ENCODE measurements at places on chromosomes 6 and 20.

GRCh38 chr20:13212750-13213149 lies 8.3 kb upstream of the ISM1 start:
- DNase-seq: no peak

GRCh38 chr20:49186535-49187329 lies 1.4 kb downstream of the STAU1 start:
- DNase-seq: peak; percentile 49

GRCh38 chr20:53597521-53598120 lies 4.0 kb upstream of the ZNF217 start:
- no peak for DNase-seq

- peak; percentile 65 for DNase-seq
These were observed 11.0 kb downstream of the UNC5CL start for GRCh38 chr6:41027799-41028560.

- DNase-seq: no peak
These were observed 579.1 kb downstream of the DOK5 start for GRCh38 chr20:55054453-55054852.

- DNase-seq: no peak
These were observed 19.0 kb downstream of the RALY start for GRCh38 chr20:34012735-34013134.

- DNase-seq: no peak
These were observed 212.0 kb downstream of the PLCB1 start for GRCh38 chr20:8344106-8344505.

DNA sequence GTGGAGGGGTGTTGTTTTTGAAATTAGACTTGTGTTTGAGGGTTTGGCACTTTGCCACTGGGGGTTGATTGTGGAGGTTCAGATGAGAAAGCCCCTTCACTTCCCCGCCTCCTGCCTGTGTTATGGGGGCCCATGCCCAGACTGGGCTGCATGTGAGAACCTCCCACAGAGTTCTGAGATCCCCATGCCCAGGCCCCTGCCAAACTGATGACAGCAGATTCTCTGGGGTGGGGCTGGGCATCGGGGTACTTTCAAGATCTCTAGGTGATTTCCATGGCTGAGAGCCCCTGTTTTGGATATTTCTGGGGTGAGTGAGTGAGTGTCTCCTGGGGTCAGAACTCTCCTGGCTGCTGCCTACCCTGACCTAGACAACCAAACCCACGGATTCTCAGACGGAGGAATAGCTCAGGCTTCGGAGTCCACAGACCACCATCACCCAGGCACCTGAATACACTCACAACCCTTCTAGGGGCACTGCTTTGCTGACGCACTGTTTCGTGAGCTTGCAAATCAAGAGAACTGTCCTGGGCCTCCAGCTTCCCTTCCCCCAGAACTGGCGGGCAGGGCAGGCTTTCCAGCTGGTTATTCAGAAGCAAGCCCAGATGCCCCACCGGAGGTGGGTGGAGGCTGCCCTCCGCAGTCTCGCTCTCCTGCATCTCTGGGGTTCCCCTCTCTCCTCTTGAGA lies 6.3 kb downstream of the BCAS1 start:
- no peak for DNase-seq

DNA sequence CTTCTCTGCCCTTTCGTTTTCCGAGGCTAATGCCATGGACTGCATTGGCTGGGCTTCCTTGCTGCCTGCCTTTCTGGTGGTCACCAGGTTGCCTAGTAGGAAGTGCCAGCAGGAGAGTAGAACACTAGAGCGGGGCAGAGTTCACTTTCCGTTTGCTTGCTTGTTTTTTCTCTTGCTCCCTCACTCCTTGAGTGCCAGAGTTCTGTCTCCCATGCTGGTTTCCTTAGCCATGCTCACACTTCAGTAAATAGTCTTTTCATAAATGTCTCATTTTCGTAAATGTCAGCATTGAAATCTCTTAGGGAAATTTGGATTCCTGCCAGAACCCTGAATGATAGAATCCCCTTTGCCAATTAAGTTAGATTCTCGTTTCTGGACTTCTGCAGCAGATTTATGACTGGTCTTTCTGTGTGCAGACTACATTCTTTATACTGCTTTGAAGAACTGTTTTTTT lies 63.9 kb downstream of the FAM83B start:
- DNase-seq: peak; percentile 13

- DNase-seq: no peak
These were observed 269.7 kb downstream of the PRL start for GRCh38 chr6:22027040-22027725.

GRCh38 chr20:54195483-54196472 lies 12.1 kb upstream of the PFDN4 start:
- no peak for DNase-seq

DNA sequence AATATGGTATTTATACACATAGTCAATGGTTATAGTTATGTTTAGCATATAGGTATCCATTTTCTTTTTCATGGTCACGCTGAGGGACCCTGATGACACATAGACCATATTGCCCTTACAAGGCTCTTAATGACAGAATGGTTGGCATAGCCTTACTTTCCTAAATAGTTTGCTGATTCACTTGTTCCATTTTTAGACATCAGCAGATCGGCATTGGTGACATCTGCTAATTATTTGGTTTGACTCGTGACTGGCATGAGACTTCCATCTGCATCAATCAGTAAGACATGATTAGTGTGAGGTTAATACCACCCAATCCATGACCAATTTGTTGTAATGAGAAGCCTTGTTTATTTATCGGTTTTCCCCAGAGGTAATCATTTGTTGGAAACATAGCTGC lies 309.7 kb downstream of the ALDH8A1 start:
- DNase-seq: no peak

DNA sequence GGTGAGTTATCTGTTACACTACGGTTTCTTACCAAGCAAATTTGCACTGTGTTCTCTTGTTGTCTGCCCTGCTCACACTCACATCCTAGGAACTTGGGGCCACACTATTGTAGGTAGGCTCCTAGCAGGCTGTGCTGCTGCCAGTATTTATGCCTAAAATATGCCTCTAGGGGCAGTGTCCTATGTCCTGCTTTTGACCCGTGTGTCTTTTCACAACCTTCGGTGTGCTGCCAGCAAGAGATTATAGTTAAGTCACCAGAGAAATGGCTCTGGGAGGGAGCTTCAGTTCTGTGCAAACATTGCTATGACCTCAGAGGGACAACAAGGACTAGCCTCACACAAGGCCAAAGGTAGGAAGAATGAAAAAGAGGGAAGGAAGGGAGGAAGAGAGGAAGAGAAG lies 8.9 kb upstream of the TAAR5 start:
- peak; percentile 2 for DNase-seq

- DNase-seq: no peak
These were observed 22.4 kb downstream of the CALHM6 start for GRCh38 chr6:116483616-116484015.

DNA sequence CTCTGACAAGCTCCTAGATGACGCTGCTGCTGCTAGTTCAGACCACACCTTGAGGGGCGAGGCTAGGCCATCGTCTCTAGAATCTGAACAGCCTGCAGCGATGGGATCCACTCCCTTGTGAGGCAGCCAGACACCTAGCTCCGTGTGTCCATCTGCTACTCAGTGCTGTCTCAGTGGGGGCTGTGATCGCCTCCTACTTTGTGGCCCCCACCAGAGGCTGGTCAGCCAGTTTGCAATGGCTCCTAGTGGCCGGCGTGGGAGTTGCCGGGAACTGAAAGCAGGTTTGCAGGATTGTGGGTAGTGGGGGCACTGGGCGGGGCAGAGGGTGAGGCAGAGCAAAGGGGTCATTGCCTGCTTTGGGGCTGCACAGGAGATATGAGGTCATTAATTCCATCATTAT lies 2.8 kb downstream of the CCN5 start:
- DNase-seq: no peak

DNA sequence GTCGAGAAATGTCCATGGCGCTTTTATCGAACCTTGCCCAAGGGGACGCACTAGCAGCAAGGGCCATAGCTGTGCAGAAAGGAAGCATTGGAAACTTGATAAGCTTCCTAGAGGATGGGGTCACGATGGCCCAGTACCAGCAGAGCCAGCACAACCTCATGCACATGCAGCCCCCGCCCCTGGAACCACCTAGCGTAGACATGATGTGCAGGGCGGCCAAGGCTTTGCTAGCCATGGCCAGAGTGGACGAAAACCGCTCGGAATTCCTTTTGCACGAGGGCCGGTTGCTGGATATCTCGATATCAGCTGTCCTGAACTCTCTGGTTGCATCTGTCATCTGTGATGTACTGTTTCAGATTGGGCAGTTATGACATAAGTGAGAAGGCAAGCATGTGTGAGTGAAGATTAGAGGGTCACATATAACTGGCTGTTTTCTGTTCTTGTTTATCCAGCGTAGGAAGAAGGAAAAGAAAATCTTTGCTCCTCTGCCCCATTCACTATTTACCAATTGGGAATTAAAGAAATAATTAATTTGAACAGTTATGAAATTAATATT lies 115.7 kb downstream of the TMEM242 start:
- DNase-seq: no peak

- DNase-seq: peak; percentile 1
These were observed 308.6 kb upstream of the MAP3K7 start for GRCh38 chr6:90895299-90896074.

DNA sequence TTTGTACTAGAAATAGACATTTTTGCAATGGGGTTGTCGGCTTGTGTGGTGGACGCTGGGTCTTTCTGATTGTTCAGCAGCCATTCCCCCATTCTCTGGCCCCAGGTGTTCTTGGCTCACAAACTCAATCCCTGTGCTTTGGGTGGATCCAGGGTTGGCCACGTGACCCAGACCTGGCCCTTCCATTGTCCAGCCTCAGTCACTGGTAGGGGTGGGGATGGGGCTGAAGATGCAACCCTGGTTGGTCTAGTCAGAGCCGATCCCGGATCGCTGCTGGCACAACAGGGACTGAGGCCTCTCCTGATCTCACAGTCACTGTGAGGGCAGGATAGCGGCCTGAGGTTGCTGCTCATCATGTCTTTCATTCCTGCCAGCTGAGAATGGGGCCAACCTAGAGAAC lies 365.3 kb upstream of the SULF2 start:
- DNase-seq: no peak

- no peak for DNase-seq
These were observed 276.3 kb downstream of the ADGRB3 start for GRCh38 chr6:68911334-68911733.

GRCh38 chr20:33518071-33518470 lies 28.2 kb downstream of the CBFA2T2 start:
- peak; percentile 79 for DNase-seq

- no peak for DNase-seq
These were observed 196.9 kb downstream of the LRFN2 start for GRCh38 chr6:40390144-40390800.

DNA sequence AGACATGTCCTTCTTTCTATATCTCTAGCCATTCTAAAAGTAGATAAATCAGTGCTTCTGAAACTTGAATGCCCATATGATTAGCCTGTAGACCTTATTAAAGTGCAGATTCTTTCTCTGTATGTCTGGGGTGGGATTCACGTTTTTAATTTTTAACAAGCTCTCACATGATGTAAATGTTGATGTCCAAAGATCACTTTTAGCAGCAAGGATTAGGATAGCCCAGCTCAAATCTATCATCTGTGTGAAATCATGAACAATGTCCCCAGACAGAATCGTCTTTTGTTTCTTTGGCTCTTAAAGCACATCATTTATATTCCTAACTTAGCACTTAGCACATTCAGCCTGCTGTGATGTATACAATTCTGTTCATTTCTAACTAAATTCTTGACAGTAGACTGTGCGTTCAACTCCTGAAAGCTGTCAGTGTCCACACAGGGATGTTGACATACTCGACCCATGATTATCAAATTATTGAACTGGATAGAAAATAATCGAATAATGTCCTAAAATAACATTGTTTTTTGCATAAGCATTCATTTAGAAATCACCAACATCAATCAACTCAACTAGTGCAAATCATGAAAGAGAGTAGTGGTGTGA lies 102.1 kb upstream of the MLIP start:
- no peak for DNase-seq

DNA sequence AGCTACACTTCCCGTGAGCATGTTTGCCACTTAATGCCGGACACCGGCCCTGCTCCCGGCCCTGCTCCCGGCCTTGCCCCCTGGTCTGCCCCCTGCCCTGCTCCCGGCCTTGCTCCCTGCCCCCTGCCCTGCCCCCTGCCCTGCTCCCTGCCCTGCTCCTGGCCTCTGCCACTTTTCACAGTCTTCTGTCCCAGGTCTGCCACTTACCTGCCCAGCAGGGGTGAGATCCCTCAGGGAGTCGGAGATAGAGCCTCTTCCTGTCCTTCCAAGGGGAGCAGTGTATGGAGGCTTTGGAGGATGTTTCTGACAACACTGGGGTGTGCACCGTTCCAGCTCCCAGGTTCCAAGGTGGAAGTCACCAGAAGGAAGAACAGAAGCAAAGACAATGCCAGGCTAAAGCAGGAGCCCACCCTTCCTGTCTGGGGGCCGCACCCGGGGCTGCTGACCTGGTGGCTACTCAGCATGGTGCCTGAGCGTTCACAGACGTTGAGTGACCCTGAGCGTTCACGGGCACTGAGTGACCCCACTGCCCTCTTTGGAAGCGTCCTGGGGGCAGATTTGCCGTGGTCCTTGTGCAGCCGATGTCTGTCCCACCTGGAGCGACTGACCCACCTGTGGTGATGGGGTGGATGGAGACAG lies 199.8 kb downstream of the DLL1 start:
- DNase-seq: no peak

GRCh38 chr6:75199889-75200288 lies 6.0 kb downstream of the COL12A1 start:
- peak; percentile 32 for DNase-seq

- DNase-seq: no peak
These were observed 33.3 kb upstream of the TGM2 start for GRCh38 chr20:38198238-38198861.

DNA sequence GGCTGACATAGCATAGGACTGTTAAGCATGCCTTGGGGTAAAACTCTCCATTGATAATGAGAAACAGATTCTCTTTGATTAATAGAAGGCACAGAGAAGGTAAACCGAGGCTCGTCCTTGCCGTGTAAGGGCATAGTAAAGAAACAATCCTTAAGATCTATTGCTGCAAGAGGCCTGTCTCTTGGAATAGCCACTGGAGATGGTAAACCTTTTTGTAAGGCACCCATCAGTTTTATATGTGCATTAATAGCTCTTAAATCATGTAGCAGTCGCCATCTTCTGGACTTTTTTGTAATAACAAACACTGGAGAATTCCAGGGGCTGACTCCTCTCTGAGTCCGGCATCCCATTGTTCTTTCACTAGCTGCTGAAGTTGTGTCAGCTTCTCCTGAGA lies 8.4 kb upstream of the ABHD12 start:
- peak; percentile 76 for DNase-seq

DNA sequence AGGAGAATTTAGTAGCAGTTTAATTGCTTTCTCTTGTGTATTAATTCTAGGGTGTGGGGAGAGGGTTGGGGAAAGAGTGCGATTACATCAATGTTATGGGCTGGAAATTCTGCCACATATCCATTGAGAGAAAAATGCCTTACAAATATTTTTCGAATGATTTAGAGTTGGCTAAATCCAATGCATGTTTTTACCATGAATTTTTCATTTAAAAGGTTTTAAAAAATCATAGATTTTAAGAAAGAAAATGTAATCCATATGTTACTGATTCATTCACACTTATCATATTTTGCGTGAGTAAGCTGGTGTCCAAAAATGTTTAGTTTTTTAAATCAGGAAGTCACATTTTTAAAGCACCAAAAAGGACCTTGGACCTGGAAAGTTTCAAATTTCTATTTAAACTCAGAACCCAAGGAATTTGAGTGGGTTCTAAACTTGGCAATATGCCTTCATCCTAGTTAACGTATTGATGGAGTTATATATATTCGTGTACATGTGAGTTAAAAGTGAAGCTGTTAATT lies 627.4 kb upstream of the CITED2 start:
- peak; percentile 86 for DNase-seq

Data from fibroblast of skin of back (primary cell).